ENCODE measurements at places on chromosomes 16 and 17.

DNA sequence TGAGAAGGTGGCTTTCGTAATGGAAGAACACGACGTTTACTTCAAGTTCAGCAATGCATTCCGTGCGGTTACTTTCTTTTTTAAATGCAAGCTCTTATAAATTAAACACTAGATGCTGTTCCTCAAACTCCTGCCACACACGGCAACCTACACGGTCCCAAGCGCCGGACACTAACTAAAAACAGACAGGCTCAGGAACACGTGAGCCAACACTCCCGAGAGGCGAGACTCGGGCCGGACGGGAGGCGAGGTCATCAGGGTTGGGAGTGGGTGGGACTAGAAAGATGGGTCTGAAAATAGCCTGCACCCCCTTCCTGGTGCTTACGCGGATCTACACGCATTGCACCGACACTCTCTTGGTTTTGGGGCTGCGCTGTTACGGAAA is 6.4 kb downstream of the CLCN7 start:
- DNase-seq: no peak

DNA sequence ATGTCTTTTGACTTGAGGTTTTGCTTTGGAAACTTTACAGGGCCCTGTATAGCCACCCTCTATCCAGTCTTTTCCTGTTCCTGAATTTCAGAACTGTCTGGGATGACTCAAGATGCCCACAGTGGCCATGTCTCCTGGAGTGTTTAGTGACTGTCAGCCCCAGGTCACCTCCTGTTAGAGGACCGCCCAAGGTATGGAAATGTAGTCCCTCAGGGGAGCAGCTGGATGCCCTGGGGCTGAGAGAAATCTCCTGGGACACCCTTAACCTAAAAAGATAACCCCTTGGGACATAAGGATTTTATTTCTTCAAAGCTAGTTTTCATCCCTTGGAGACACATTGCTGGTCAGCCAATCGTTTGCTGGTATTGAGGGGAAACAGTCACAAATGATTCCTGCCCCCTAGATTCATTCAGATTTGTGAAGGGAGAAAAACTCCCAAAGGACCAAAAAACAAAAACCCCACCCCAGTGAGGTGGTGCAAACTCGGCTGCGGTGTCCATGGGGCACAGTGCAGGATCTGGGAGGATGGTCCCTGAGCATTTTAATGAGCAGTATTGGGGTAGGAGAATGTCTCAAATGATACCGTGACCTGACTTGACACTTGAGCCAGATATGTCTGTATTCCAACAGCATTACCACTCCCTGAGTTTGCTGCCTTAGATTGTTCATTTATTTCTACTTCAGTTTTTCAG is 1.7 kb downstream of the ZNF267 start:
- no peak for DNase-seq

GRCh38 chr17:28334666-28335200 is 539 bp downstream of the IFT20 start:
- no peak for DNase-seq

DNA sequence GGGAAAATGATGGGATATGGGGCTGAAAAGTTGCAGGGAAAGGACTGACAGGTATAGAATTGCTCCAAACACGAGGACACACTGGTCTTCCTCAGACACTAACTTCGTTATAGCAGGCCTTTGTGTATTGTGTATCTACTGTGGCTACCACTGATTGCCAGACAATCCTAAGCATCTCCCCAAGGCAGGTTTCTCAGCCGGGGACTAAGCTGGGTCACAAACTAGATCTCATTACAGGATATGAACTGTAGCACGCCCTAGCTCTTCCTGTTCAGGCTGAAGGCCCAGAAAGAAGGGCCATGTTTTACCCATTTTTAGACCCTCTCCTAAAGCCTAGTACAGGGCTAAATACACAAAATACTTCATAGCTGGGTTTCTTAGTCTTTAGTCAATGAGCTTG is 5.1 kb upstream of the RANGRF start:
- no peak for DNase-seq

GRCh38 chr16:51134269-51134812 is 16.7 kb downstream of the SALL1 start:
- DNase-seq: no peak

DNA sequence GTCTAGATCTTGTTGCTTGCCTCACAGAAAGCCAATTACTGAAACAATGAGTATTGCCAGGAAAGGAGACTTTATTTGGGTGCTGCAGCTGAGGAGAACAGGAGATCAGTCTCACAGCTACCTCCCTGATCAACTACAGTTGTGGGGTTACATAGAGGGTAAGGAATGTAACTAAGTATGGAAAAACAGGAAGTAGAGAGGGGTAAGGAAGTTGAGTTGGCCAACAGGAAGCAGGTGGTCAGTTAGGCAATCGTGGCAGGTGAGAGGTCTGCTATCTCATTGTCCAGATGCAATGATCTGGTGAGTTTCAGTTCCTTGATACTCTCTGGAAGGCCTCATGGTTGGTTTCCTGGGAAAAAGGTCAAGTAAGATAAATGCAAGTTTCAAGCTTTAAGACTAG is 333.1 kb upstream of the GOT2 start:
- peak; percentile 85 for DNase-seq

GRCh38 chr17:2085648-2085949 is 30.7 kb downstream of the HIC1 start:
- DNase-seq: no peak

DNA sequence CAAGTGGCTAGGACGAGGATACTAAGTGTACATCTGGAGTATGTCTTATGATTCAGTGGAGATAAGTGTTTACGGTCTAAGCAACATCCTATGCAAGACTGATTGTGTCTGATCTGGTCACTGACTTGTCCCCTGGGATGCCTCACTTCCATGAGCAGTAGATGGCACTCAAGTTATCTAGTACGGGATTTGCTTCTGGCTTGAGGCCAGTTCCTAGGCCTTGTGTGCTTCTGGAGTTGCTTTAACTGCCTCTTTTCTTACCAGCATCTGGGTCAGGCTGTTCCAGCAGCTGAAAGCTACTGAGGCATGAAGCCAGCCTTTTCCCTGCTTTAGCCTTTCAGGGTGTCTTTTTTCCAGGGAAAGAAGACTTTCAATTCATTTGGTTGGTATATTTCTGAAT is 23.0 kb downstream of the SUPT6H start:
- DNase-seq: no peak

GRCh38 chr16:60727851-60728250 is 1308.4 kb downstream of the CDH8 start:
- DNase-seq: no peak

GRCh38 chr17:38893607-38894006 is 23.7 kb downstream of the LASP1 start:
- DNase-seq: peak; percentile 62

- DNase-seq: no peak
Measured at GRCh38 chr16:80507538-80507937, 33.3 kb upstream of the DYNLRB2 start.

- DNase-seq: no peak
Measured at GRCh38 chr17:27591986-27592385, 39.0 kb upstream of the LGALS9 start.

- DNase-seq: no peak
Measured at GRCh38 chr16:66274335-66275110, 92.0 kb upstream of the CDH5 start.

DNA sequence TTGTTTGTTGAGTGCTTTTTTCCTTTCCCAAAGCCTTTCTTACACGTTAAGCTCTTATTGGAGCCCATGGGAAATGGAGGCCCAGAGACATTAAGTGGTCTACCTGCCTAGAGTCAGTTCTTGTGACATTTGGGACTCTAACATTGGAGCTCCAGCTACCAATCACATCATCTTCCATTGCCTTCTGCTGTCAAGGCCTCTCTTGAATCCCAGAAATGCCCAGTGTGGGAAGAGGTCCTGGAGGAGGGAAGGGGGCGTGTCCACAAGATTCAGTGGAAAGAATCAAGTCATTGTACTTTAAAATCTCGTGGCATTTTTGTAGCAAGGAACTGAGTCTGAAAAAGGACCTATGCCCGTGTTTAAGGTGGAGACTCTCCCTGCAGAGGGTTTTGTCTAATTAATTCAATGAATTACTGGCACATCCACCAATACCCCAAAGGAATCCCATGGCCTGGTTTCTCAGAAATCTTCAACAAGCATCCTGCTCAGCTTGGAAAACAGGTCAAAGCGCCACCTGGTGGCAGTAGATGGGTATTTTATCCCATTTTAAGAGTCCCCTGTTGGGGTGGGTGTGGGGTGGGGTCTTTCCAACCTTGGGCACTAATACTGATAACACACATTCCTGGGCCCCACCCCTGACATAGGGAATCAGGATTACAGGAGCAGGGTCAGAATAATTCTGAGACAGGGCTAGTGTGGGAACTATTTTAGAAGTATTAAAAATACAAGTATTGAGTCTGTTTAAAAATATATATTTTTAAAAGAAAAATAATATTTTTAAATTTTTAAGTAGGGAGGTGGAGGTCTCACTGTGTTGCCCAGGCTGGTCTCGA is 24.6 kb downstream of the GPT2 start:
- DNase-seq: peak; percentile 20

DNA sequence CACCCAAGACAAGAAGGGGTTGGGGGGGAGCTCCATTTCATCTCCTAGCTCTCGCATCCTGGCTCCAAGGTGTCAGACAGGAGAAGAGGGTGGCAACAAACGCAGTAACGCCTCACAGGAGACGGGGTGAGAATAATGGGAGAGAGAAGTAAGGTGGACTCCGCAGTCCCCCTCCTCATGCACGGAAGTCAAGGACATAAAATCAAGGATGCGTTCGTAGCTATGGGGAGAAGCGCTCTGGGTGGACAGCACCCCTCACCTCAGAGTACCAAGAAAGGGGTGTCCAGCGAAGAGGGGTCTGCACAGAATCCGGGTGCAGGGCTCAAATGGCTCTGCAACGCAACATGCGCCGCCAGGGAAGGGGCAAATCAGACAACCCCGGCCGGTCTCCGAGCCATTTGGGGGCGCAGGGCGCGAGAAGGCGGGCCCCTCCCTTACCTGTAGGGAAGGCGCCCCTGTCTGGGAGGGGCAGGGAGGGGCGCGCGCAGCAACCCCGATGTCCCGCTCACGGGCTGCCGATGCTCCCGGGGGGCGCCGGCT is 555 bp downstream of the HDAC5 start:
- DNase-seq: no peak

DNA sequence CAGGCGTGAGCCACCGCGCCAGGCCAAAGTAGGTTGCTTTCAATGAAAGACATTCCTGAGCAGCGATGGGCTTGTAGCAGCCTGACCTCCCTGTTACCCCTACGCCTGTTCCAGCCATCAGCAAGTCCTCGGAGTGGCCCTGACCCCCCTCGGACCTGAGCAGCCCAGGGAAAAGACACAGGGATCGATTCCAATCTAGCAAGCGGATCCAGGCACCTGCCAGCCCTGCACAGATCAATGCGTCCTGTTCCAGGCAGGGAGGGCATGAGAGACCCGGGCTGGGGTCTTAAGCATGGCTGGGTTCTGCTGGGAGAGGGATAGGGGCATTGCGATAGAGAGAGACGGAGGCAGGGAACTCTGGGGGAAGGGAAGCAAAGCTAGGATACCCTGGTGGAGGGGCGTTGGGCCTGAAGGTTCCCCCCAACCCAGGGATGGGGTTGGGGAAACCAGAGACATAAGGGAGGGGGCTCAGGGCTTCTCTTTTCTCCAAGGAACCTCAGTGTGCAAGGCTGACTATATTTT is 21.9 kb downstream of the SRCIN1 start:
- no peak for DNase-seq

All from GF-D8 (cell line).